Stimulated activated CD4-positive, alpha-beta T cell treated with anti-CD3 and anti-CD28 coated beads, Interleukin-4, amount 100 ng/mL, for 1 hour (primary cell): ENCODE measurements at places on chromosomes 7 and 10.
A peak's percentile ranks its signal among the peaks of the same experiment; 100 is the strongest.

DNA sequence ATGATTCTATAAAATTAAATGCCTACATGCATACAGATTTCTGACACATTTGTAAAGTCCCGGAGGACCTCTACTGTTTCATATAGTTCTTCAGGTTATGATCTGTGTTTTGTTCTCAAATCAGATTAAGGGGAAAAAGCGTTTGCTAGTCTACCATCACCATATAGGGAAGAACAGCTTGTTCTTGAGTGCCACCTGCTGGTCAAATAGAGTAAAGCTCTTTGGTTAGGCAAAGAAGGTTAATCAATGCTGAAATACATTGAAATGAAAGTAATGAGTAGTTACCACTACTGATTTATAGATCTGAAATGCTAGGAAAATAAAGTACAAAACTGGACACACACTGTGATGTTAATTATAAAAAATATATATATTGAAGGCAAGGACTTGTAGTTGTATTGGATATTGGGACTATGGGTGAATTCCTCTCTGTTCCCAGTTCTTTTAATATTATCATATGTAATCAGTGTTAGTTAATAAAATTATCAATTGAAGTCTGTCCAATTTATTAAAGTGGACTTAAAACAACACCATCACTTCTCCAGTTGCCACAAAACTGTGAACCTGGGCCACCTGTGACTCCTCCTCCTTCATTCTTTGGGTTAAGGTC lies 72.6 kb upstream of the PDLIM1 start:
- no peak for DNase-seq

- peak; percentile 54 for DNase-seq
These were observed 12.5 kb downstream of the SFRP5 start for GRCh38 chr10:97759158-97759887.

GRCh38 chr10:78464856-78465267 lies 431.2 kb downstream of the RPS24 start:
- DNase-seq: no peak

DNA sequence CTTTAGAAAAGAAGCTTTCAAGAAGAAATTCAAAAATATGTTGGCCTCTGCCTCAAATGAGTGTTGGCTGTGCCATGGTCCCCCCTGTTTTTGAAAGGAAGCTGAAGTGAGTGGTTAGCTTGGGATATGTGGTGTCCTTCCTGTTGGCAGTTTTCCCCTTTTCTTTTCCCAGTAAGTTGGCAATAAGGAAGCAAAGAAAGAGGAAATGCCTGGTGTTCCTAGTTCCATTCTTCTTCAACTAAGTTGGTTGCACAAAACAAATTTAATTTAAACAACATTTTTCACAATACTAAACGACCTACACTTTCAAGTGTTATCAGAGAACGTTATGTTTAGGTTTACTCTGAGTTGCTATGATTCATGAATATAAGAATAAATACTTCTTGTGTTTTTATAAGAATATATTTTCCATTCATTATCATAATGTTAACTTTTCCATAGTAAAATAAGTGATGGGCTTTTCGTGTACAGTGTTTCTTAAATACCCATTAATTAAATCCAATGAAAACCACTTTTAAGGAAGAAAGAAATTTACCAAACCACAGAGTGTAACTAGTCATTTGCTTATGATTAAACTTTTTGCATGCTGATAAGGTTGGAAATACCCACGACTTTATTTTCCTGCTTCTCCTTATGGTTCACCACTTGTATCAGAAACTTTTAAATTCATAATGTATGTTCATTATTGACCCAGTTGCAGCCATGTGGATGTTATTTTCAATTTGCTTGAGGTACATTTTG lies 7.7 kb downstream of the HDAC9 start:
- DNase-seq: no peak

DNA sequence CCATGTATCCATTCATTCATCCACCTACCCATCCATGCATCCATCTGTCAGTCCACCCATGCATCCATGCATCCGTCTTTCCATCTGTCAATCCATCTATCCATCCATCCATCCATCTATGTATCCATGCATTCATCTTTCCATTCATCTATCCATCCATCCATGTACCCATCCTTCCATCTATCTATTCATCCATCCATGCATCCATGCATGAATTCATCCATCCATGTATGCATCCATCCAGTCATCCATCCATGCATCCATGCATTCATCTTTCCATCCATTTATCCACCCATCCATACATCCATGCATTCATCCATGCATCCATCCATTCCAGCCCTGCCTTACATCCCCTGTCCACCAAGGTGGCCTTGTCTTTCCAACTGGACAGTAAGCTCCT lies 45.7 kb downstream of the SORCS3 start:
- DNase-seq: no peak

GRCh38 chr7:49787980-49788379 lies 14.5 kb downstream of the VWC2 start:
- no peak for DNase-seq

DNA sequence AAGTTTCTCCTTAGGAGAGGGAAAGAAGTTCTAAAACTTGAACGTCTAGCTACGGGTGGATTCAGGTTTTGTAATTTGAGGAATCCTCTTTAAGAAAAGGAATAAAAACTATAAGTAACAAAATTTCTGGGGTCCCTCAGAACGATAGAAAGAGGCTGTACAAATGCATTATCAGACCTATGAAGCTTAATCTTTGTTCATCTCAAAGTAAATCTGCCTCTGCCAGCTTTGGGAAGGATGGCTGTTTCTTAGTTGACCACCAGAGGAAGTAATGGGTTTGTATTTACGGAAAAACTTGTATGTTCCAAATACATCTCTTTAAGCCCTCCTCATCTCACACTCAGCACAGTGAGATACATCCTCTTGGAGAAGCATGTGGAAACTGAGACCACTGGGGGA lies 864 bp downstream of the PSTK start:
- DNase-seq: no peak

GRCh38 chr10:36118314-36118713 lies 476.2 kb upstream of the FZD8 start:
- DNase-seq: no peak

DNA sequence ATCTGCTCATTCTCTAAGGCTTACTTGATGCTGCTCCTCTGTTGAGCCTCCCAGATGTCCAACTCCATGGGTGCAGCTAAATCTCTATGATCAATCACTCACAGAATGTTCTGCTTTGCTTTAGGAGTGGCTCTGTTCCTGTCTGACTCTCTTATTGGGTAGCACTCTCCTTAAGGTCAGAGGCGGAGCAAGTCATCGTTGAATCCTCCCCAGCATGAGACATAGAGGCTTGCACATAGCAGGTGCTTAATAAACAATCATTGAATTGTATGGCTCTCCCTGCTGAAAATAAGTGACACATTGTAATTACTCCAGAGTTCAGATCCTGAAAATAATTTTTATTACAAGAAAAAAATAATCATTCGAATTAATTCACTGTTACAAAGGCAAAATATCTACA lies 69.7 kb downstream of the NPS start:
- DNase-seq: no peak

DNA sequence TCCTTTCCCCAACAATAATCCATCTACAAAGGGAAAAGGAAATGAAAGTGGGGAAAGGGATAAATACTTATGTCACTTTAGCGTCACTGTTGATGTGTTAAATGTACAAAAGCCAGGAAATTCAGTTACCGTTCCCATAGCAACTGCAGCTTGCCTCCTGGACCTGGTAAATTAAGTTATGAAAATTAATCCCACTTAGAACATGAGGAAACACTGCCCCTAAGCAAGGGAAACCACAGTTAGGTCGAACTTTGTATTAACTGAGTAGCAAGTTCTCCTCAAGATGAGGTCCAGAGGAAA lies 338.2 kb upstream of the AOAH start:
- DNase-seq: no peak

- no peak for DNase-seq
These were observed 85.8 kb downstream of the SNX13 start for GRCh38 chr7:17854261-17855047.

DNA sequence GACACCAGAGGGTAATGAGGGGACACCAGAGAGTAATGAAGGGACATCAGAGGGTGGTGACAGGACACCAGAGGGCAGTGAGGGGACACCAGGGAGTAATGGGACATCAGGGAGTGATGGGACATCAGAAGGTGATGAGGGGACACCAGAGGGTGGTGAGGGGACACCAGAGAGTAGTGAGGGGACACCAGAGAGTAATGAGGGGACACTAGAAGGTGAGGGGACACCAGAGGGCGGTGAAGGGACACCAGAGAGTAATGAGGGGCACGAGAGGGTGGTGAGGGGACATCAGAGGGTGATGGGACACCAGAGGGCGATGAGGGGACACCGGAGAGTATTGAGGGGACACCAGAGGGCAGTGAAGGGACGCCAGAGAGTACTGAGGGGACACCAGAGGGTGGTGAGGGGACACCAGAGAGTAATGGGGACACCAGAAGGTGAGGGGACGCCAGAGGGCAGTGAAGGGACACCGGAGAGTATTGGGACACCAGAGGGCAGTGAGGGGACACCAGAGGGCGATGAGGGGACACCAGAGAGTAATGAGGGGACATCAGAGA lies 10.6 kb downstream of the NACAD start:
- no peak for DNase-seq

DNA sequence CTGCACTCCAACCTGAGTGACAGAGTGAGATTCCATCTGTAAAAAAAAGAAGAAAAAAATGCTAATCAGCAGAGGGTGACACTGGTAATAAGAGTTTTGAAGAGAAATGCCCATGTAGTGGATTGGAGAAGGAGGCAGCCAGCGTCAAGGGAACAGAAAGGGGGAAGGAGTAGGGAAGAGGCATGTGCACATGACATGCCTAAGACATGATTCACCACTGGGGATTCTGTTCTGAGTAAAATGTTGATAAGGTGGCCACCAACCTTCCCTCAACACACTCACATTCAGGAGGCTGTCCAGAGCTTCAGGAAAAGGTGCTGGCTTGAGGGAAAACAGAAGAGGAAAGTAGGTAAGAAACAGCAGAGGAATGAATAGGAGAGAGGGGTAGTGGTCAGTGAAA lies 39.9 kb downstream of the AKR1D1 start:
- DNase-seq: no peak

DNA sequence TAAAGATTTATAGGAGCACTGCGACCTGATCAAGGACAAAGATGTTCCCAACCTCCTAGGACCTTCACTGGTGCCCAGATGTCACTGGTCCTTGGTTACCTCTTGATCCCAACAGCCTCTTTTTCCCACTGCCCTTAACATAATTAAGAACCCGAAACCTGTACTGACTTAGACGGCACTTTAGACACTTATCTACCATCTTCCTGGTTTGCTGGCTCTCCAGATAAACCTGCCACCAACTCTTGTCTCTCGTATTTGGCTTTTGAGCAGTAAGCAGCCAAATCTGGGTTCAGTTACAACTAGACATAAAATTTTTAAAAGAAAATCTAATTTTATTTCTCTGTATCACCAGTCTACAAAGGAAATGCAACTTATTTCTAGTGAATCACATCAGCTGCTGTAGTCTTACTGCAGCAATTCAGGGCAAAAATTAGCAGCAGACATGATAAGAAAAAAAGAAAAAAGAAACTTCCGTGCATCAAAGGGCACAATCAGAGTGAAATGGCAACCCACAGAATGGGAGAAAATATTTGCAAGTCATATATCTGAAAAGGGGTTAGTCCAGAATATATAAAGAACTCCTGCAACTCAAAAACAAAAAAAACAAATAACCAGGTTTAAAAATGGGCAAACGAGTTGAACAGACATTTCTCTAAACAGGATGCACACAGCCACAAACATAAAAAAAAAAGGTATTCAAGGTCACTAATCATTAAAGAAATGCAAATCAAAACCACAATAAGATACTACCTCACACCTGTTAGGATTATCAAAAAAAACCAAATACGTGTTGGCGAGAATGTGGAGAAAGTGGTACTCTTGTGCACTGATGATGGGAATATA lies 9.4 kb downstream of the ASB13 start:
- DNase-seq: no peak

- DNase-seq: no peak
These were observed 64.9 kb downstream of the FOXL3 start for GRCh38 chr7:354597-355470.

DNA sequence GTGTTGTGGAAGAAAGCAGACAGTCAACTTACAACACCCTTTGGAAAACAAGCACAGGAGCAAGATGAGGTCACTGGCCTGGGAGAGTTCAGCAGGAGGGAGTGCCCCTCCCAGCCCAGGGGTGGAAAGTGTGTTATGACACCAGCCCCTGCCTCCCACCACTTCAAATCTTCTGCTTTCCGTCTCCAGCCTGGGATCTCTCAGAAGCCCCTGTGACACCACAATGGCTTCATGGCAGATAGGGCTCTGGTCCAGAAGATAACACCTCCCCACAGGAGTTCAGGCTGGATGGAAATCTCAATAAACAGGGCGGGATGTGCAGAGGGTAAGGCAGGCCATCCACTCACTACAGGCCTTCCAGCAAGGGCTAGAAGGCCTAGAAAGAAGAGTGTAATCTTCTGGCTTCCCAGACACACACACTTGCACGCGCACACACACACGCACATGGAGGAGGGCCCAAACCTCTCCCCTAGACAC lies 48.7 kb upstream of the ZMIZ1 start:
- no peak for DNase-seq

DNA sequence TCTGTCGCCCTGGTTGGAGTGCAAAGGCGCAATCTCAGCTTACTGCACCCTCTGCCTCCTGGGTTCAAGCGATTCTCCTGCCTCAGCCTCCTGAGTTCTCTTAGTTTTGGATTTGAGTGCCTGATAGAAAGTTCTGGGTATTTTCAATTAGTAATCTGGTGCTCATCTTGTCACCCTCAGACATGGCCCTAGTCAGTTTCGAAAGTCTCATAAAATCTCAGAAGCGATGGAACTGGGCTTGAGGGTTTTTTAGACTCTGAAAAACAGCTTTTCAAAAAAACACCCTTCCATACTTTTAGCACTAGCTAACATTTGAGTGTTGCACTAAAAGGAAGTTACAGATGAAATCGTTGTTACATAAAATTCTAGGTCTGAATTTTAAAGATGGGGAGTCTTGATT lies 9.4 kb upstream of the PIP4K2A start:
- no peak for DNase-seq

GRCh38 chr10:88237896-88238614 lies 345.1 kb downstream of the RNLS start:
- DNase-seq: no peak

DNA sequence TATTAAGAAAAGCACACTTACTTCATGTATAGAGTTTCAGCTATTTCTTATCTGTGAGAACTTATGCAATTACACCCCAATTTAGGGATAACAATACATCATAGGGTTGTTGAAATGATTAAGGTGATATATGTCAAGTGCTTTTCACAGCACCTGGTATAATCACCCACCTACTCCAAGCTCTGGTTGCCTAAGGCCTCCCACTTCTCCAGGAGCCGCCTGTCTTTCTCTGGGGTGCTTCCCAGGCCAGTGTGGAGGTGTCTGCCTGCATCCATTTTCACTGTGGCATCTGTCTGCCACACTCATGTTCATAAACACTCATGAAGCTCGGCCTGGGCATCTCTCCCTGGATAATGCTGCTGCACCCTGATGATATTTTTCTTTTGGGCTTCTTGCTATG lies 250.3 kb downstream of the STK31 start:
- no peak for DNase-seq

GRCh38 chr7:116798232-116798631 lies 64.2 kb upstream of the CAPZA2 start:
- no peak for DNase-seq
